ENCODE measurements at places on chromosomes 6 and 20. TPM values are rescaled to one million over a fixed set of nuclear protein-coding genes. Genes with fewer than 3 reads are reported as not detected.

DNA sequence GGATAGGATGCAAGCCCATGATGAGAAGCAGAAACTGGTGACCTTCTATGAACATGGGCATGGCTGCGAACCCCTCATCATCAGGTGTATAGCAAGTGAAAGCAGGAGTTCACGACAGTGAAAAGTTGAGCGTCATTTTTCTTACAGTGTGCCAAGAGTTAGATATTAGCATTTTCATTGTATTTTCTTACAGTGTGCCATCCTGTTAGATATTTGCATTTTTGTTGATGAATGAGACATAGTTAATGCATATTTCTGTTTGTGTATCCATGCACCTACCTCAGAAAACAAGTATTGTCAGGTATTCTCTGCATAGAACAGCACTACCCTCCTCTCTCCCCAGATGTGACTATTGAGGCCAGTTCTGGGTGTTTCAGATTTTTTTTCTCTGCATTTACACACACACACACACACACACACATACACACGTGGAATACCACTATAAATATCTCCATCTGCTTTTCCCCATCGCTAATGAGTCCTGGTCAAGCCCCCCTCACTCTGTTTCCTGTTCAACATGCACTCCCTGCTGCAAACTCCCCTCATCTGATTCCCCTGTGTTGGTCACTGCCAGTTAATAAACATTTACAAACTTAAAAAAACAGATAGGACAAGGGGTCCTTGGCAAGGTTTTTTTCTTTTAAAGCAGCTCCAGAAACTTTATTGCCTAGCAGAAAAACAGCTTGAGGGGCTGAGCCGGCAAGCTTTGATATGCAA is 41.7 kb downstream of the PLN start:
- no peak for DNase-seq

GRCh38 chr20:57251344-57251743 is 15.1 kb downstream of the BMP7 start:
- DNase-seq: no peak

DNA sequence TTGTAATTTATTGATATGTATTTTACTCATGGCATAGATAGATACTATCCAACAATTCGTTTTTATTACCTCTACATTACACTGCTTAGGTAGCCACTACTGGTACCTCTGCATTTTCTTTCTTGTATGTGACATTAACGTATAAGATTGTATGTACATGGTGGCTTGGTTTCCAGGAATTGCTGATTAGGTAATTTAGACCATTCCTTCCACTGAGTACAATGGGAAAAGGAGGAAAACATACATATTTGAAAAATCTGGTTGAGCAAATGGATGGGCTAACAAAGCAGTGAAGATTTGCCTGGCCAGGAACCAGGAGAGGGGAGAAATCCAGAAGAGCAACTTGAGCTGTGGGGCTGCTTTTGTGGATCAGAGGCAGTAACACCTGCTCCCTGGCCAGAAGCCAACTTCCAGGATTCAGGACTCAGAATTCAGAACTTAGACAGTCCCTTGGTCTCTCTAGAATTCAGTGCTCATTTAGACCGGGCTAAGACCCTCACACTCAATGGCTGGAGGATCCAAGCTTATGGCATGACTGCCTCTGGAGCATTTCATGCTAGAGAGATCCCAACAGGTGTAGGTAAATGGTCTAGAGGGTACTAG is 17.9 kb upstream of the MICB start:
- no peak for DNase-seq

DNA sequence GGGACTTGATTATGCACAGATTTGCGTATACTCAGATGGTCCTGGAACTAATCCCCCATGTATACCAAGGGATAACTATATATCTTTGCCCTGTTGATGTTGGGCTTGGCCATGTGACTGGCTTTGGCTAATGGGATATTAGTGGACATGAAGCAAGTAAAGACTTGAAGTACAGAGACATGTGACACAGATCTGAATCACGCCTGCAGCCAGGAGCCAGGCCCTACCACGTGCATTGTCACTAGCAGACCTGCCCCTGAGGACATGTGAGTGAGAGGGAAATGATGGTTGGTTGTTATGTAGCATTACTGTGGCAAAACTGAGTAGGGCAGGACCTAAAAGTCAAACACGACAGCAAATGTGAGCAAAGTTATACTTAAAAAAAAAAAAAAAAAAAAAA is 155.7 kb downstream of the AKAP7 start:
- no peak for DNase-seq

DNA sequence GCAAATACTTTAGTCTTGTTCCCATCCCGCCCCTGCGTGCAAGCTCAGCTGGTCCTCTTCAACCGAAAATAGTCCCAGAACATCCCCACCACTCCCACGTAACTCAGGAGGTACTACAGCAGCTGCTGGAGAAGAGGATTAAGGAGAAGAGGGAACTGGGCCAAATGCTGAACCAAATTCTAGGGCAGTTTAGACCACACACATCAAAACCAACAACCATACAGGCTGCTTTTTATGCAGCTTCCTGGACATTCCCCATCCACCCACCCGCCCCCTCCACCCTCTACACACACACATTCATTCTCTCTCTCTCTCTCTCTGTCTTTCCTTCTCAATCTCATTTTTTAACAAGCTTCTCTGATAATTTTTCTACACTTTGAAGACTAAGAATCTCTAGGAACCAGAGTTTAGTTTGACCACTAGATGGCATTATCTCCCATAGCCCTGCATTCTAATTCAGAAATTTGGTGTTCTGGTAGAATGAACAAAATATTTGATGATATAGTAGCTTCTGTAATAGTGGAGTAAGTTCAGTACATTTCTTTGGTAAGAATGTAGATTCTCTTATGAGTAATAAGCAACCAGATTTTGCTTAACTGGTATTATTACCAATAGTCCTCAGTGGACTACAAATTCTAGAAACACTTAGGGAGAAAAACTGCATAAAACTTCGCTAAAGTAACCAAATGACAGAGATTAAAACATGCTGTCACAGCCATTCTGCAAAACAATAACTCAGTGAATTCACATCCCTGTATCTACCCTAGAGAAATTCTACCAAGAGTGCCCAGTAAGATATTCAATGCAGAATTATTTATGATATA is 52.1 kb upstream of the BEND6 start:
- DNase-seq: no peak

DNA sequence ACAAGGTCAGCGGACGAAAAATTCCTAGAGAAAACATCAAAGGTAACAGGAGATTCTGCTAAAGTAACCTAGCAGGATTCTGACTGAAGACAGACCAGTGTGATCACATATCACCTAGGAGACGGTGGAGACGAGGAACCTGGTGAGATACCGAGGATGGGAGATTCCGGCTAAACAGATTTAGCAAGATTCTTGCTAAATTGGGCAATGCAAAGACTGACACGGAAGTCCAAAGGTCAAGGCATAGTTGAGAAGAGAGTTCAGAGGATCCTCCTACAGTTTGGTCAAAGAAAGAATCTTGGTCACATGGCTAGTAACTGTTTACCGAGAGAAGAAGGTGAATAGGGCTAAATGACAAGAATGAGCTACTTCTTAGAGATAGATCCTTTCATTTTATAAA is 61.1 kb downstream of the TMEM170B start:
- DNase-seq: peak; percentile 14

- DNase-seq: no peak
Observed at GRCh38 chr6:88519301-88520016, 353.3 kb upstream of the CNR1 start.

DNA sequence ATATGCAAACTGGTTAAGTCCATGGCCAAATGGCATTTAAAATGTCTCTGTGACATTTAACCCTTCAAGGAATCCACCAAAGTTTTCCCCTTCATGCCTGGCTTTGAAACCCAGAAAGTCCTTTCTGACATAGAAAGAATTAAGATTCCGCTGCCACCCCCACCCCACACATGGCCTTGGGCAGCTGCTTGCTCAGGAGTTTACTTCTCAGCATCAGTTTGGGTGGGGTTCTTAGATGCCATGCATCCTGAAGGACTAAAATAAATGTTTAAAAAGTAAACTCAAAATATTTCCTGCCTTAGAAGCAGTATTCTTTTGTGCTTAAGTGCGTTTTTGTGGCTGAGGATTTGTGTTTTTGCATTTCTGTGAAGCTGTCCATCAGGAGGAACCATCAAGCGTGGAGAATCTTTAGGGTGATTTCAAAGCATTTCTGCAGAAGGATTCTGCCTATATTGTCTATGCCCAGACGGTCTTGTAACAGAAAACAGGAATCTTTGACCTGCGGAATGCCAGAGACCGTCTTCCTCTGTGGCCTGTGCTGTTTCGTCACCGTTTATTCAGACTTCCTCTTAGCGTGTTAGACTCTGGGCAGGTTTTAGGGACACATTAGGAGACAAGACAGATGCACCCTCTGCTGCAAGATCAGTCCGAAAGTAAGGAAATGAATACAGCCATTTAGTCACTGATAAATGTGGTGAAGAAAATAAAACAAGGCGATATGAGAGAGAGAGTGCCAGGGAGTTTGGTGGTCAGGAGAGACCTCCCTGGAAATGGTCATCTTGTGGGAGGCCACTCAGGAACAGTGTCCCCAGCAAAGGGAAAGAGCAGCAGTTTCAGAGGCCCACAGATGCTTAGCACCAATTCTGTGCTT is 6.2 kb downstream of the DUSP22 start:
- no peak for DNase-seq

GRCh38 chr20:19375395-19375794 is 163.0 kb downstream of the SLC24A3 start:
- DNase-seq: no peak

DNA sequence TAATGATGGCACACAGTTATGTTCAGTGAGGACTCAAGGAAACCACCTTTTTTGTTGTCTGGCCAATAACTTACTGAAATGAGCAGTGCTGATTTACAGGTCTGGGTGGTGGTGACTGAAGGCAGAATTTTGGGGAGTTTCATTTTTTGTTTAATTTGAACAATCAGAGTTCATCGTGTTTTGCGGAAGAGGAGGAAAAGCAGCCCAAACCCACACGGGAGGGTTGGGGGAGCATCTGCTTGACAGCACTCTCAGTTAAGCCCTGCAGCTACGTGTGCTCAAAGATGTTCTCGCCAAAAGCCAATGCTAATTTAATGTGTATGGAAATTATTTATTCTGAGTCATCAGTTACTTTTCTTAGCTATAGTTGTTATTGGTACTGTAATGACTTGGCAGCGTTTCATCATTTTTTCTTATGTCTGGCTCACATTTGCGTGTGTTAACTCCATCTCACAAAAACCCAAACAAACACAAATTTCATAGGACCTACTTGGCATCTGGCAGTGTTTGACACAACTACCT is 89.2 kb downstream of the UST start:
- no peak for DNase-seq

- DNase-seq: peak; percentile 29
Observed at GRCh38 chr6:47308552-47309290, 984 bp downstream of the TNFRSF21 start.

DNA sequence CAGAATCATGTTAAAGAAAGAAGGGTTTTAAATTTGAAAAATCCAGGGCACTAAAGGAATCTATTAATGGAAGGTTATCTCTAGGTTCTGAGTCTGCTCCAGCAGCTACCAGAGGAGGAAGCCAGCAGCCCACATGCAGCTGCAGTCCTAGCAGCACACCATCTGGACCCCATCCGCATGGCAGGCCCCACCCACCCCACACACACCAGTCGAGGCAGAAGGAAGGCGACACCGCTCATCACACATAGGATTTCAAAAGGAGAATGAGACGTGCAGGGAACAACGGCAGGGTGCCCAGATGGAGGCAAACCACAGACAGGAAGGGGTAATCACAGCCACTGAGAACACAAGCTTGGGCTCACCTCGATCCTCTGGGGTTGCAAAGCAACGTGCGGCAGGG is 78.9 kb downstream of the GINS1 start:
- no peak for DNase-seq

GRCh38 chr6:26097268-26097875 is 10.1 kb downstream of the HFE start:
- peak; percentile 65 for DNase-seq

Gene LTV1
- polyA plus RNA-seq: 53.2 TPM

Gene CLIC5
- not detected for polyA plus RNA-seq

Gene CRISP1
- polyA plus RNA-seq: not detected

Gene GRM4
- 0.13 TPM for polyA plus RNA-seq

Gene EPPIN
- polyA plus RNA-seq: not detected

Data from A549 (cell line).